ENCODE measurements at places on chromosomes 2 and 18.

DNA sequence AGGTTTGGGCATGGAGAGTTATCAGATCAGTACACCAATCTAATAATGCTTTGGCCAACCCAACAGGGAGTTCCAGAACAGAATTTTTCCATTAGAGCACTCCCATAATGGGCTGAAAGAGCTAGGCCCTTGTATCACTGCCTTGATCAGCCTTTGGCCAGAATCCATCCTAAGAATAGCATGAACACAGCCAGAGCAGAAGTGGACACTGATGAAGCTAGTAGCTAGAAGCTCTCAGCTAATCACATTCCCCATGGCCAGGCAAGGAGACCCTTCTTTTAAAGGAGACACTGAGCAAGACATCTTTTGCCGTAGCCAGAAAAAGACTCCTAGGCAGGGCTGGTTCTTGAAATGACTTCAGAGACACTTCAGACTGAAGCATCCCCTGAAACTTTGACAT lies 236.0 kb downstream of the RAD51AP2 start:
- DNase-seq, result no peak

DNA sequence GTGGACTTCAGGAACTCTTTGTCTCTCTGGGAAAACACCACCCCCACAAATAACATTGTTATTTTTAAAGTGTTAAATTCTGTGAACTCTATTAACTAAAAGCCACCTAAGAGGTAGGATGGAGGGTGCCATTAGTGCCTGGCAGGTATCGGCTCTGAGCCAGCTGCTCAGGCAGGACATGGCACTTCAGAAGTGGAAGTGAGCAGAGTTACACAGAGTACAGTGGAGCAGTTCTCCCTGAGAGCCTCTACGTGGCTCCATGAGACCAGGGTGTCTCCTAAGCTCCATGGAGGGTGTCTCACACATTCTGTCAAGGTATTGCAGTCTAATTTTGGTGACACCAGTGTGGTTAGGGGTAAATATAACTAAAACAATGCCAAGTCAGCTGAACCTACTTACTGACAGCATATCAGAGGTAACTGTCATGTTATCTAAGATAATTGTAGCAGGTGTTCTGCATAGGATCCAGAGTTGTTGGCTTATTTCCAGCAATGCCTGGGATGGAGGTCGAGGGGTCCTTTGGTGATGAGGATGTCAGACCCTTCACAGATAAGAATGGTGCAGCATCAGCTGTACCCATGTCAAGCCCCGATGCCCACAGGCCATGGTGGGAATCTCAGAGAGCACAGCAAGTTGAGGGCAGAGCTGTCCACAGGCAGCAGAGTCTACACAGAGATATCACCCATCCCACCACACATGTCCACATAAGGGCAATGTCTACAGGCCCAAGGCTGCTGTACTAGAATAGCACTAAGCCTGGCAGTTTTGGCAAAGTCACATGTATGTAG lies 8.6 kb upstream of the MALL start:
- DNase-seq, result no peak

- DNase-seq, result no peak
Measured at GRCh38 chr2:72157871-72158771, 10.5 kb upstream of the CYP26B1 start.

- peak; percentile 25 for DNase-seq
Measured at GRCh38 chr2:60565472-60565871, 12.0 kb upstream of the BCL11A start.

DNA sequence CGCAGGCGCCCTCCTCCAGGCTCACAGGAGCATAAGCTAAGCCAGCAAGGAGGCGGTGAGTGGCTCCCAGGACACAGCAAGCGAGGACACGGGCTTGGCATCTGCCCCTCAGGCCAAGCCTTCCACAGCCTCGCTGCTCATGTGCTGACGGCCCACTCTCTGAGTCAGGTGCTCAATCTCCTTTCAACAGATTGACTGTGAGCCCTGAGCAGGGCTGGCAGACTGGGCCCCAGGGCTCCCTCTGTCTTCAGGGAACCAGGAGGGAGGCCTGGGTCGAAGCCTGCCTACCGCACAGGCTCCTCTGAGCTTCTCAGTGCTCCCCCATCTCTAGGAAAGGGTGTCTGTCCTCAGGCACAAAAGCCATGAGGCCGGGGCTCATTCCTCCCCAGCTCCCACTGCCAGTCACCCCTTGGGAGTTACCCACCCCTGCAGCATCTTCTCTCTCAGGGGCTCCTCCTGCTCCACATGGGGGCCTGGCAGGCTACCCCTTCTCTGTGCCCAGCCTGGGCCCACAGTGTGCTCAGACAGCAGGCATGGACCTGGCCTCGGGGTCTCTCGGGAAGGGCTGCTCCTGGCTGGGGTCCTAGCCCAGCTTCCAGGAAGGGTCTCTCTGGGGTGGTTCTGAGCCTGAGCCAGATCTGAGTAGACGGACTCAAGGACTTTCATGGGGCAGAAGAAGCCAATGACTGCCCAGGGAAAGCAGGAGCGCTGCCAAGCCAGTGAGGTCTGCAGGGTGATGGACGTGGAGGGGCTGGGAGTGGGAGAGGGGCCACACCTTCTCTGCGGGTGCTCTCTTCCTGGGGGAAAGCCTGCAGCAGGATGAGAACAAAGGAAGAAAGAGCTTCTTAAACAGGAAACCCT lies 138.0 kb upstream of the GPC1 start:
- no peak for DNase-seq

DNA sequence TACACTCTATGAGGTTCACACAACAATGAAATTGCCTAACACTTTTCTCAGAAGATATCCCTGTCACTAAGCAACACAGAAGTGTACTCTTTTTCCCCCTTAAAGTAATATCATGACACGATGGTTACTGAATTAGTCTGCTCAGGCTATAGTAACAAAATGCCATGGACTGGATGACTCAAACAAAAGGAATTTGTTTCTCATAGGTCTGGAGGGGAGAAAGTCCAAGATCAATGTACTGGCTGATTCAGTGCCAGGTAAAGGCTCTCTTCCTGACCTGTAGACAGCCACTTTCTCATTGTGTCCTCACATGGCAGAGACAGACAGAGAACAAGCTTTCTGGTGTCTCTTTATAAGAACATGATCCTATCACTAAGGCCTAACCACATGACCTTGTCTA lies 211.9 kb downstream of the RBM43 start:
- DNase-seq, result peak; percentile 70

GRCh38 chr2:191220671-191221070 lies 24.5 kb upstream of the MYO1B start:
- DNase-seq, result no peak

DNA sequence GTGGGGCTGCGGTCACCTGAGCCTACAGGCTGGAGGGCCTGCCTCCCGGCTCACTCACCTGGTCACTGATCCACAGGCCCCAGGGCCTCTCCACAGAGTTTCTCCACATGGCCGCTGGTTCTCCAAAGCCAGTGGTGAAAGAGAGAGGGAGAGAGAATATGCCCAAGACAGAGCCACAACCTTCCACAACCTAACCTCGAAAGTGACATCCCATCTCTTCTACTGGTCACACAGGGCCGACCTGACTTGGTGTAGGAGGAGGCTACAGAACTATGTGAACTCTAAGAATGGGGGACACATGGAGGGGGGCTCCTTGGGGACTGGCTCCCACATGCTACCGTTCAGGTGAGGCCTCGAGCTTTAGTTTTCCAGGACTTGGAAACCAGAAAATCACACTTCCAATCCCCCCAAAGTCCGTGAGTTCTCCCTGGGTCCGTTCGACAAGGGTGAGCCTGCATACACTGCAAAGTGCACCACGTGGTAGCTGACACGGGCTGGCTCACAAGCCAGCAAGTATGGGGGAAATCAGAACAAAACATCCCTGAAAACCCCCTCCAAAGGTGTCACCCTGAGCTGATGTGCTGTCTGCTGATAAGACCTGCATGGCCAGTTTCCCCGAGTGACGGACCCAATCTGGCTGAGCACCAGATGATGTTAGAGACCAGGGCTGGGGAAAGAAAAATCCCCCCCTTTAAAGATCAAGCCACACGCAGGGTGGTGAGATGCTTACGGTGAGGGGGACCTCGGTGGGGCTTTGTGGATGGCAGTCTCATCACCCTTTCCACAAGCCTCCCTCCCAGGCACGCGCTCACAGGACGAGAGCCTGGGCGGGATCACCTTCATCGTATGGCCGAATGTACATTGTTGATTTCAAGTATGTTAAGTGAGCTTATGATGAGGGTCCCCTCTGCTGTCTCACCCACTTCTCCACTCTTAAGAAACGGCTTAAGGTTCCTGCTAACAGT lies 54.2 kb upstream of the SEMA4C start:
- no peak for DNase-seq

DNA sequence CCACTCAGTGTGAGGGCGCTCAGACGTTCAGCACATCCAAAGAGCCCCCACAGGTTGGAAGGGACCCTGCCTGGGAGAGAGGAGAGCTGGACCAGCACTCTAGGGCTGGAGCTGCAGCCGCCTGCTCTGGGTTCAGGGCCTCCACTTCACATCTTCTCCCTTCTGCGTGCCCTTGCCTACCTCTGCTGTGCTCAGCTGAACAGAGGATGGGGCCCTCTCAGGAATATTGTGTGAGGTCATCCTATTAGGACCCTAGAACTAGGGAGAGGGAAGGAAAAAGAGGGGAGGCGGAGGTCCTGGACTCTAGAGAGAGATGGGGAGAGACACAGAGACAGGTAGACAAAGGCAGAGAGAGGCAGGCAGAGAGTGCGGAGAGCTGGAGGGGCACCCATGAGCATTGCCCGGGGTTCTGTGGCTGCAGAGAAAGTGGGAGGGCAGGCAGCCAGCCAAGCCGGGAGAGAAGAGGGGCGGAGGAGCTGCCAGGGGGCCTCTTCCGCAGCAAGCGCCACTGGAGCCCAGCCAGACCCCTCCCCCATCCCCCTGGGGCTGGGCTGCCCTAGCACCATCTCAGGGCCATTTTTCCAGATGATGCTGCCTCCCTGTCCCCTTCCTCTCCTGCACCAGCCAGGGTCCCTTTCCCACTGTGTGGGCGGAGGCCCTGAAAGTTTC lies 8.3 kb upstream of the TNS1 start:
- peak; percentile 47 for DNase-seq

DNA sequence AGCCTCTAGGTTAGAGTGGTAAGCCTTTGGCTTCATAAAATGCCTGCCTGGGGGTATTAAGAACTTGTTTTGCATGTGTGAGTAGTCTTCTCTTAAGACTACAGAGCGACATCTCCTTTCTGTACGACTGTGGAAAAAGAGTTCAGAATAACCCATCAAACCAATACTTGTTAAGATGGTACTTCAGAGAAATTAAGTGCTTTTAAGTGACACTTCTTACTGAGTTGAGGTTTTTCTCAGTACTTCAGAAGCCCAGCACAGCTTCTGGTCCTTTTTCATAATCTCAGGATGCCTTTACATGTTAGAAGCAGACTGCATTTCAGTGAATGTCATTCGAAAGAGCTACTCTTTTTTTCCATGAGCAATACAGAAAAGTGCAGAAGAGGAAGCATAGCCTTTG lies 10.8 kb downstream of the XRCC5 start:
- DNase-seq, result no peak

- DNase-seq, result peak; percentile 5
Measured at GRCh38 chr2:142234741-142235140, 103.9 kb upstream of the LRP1B start.

GRCh38 chr18:10588975-10589374 lies 63.1 kb downstream of the NAPG start:
- no peak for DNase-seq

DNA sequence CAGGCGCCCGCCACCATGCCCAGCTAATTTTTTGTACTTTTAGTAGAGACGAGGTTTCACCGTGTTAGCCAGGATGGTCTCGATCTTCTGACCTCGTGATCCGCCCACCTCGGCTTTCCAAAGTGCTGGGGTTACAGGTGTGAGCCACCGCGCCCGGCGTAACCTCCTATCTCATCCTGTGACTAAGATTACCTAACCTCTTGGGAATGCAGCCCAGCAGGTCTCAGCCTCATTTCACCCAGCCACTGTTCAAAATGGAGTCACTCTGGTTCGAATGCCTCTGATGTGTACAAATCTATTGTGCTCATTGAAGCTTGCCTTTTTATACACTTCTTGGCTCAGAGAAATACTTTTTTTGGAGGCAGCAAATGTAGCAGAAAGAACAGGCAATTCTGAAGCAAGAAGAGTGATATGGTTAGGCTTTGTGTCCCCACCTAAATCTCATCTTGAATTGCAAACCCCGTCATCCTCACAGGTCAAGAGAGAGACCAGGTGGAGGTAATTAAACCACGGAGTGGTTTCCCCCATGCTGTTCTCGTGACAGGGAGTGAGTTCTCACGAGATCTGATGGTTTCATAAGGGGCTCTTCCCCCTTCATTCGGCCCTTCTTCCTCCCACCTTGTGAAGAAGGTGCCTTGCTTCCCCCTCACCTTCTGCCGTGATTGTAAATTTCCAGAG lies 60.6 kb downstream of the SLC4A3 start:
- no peak for DNase-seq

DNA sequence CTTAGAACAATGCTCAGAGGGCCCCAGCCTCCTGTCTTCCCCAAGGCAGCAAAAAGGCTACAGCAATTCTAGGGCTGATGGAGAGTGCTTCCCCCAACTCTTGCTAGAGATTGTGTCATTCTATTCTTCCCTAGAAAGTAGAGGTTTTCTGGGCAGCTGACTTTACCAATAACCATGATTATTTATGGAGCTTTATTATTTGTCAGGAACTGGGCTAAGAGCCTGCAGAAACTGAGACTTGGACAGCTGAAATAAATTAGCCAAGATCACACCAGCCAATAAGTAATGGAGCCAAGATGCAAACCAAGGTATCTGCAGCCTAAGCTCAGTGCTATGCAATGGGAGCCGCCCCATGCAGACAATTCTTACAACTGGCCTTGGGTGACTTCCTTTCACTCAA lies 84.8 kb downstream of the CCBE1 start:
- DNase-seq, result no peak

- DNase-seq, result peak; percentile 26
Measured at GRCh38 chr2:159903443-159904126, 105.6 kb upstream of the CD302 start.

GRCh38 chr2:9941196-9941995 lies 10.1 kb upstream of the GRHL1 start:
- DNase-seq, result peak; percentile 45

DNA sequence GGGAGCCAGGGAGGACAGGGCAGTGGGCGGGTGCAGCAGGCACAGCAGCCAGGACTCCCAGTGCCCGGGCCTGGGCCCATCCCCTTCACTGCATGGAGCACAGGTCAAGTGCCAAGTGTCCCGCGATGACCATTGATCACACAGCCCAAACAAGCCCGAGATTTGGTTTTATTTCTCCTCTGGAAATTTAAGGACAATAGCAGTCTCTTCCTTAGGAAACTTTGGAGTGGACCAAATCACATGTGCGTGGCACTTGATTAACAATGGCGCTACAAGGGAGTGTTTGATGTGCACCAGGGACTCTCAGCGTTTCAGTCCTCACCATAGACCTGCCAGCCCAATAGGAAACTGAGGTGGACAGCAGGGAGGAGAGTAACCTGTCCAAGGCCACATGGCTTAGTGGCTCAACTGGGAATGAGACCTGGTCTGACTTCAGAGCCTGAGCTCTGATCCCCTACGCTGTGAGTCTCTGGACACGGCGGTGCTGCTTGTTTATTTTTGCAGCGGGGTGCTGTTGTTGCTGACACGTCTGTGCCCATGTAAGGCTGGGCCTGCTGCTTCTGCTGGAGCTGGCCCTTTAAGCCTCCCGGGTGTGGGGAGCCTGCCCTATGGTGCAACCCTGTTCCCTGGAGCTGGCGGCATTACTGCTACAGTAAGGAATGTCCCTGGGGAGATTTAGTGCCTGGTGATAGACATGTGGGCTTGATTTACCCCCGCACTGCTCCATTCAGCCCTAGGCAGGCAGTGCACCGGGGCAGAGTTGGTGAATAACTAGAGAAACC lies 194.2 kb downstream of the INHBB start:
- DNase-seq, result peak; percentile 96
